ENCODE measurements at places on chromosomes 11 and 22.

DNA sequence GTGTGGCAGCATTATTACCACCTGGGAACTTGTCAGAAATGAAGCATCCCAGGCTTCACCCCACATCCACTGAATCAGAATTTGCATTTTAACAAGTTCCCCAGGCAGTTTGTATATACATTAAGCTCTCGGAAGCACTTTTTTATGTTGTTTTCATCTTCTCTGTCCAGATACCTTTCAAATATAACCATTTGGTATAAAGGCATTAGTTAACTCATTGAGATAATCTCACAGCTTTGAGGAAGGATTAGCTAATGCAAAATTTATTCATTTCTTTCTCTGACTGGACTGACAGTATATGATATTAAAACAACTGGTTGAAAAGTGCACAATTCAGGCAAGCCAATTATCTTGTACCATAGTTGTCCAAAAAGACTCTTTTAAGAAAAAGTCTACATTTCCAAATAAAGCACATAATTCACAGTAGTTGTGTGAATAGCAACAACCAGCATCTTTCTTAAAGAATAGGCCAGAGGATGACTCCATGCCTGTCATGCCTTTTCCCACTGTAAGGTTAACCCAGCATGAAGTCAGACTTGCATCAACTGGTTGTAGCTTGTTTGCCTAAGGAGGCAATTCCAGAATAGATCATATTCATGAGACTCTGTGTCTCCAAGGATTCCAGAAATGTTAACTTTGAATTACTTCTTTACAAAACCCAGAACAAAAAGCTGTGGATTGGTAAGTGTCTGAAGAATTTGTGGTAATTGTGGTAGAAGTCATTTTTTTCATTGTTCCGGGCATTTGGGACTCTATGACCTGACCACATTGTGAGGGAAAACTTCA is 254.3 kb upstream of the SESN3 start:
- no peak for DNase-seq

GRCh38 chr22:45531441-45532234 is 29.0 kb downstream of the FBLN1 start:
- no peak for DNase-seq

DNA sequence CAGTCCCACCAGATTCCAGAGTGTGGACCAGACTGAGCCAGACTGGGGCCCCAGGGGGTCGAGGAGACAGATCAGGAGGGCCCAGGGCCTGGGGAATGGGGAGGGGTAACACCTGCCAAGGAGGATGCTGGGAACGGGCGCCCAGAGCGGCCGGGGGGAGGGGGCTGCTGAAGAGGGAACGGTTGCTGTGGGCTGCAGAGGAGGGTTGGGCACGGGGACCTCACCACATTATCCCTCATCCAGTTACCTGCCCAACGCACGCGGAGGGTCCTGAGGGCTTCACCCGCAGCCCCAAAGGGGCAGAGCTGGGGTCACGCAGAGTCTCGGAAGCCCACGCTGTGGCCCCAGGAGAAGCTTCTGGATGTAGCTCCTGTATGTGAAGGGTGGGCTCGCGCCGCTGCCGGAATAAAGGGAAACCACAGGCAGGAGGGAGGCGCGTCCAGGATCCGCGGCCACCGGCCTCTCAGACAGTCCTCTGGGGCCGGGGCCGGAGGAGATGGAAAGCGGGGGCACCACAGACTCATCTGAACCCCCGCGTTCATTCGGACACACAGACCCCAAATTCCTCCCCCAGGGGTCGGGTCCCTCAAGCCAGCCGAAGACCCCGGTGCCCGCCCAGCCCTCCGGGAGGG is 866 bp upstream of the SELENOO start:
- no peak for DNase-seq

GRCh38 chr11:134604886-134605285 is 192.8 kb upstream of the B3GAT1 start:
- no peak for DNase-seq

- DNase-seq, result peak; percentile 35
Measured at GRCh38 chr11:101860696-101861427, 53.9 kb upstream of the CEP126 start.

DNA sequence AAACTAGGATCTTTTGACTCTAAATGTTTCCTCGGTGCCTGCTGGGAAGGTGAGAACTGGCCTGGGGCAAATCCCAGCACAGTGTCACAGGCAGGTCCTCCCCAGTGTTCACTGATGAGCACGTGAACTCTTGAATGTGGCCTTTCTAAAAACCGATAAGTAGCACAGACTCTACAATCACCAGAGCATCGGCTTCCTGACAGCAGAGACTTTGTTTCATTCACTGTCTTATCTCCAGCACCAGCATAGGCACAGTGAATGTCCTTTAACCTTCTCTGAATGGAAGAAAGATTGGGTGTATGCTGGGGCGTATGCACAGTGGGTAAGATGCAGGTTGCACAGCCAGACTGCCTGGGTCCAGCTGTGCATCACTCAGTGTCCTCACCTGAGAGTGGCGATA is 59.3 kb upstream of the EIF3D start:
- no peak for DNase-seq

GRCh38 chr11:27205779-27206570 is 157.0 kb downstream of the CCDC34 start:
- no peak for DNase-seq

GRCh38 chr11:95363708-95364107 is 132.7 kb upstream of the SESN3 start:
- DNase-seq, result no peak

- no peak for DNase-seq
Measured at GRCh38 chr11:133948711-133949110, 8.1 kb downstream of the IGSF9B start.

GRCh38 chr11:22521226-22521625 is 104.4 kb downstream of the FANCF start:
- no peak for DNase-seq

DNA sequence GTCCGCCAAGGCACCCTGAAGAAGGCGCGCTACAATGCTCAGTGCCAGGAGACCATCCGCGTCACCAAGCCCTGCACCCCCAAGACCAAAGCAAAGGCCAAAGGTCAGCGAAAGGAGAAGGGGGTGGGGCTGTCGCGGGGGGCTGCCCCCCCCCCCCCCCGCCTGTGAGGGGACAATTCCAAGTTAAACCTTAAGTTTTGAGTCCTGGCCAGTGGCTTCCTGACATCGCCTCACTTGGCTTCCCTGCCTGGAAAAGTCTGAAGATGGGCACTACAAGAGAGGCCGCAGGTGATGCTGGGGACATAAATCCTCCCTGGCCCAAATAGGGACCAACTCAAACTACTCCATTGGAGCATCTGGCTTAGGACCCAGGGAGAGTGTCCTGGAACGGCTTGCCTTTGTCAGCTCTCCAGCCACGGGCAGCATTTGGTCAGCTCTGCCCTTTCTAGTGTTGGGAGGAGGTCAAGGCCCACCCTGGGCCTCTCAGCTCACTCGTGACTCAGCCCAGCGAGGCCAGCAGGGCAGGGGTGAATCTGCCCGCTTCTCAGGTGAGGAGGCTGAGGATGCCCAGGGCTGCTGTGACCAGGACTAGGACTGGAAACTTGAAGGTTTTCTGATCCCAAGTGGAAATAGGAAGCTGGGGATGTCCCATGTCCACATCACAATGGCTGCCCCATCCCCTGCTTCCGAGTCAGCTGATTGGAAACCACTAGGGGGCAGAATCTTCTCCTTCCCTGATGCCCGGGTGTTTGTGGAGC is 1.4 kb downstream of the MDK start:
- peak; percentile 44 for DNase-seq

DNA sequence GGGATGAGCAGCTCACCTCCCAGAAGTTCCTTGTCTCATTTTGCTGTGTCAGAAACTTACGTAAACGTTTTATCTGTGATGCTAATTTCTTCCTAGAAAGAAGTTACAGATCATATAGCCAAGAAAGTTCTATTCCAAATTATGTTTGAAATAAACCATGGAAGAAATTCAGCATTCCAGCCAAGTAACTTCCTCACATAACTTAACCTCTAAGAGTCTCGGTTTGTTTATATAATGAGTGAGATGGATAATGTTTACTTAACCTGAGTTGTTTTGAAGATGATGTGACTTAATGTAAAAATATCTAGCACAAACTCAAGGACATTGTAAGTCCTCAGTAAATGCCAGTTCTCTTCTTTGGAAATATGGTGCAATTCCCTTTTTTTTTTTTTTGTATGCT is 8.9 kb upstream of the MUC15 start:
- DNase-seq, result no peak

DNA sequence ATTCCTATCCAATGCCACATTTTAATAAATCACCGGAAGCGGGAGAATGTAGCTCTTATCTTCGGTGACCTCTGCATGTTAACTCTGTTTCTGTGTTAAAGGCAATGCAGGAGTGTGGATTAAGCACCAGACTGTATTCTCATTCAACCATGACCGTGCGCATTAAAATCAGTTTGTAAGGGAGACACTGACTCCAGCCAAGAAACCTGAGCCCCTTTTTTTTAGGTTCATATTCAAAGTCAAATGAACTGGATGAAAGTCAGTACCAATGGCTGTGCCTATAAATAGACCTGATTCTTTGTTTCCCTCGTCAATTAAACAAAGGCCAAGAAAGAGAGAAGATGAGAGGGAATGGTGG is 32.2 kb downstream of the C11orf91 start:
- no peak for DNase-seq

GRCh38 chr22:16847271-16847670 is 22.1 kb upstream of the XKR3 start:
- no peak for DNase-seq

GRCh38 chr11:46951864-46952263 is 15.3 kb downstream of the CSTPP1 start:
- no peak for DNase-seq

DNA sequence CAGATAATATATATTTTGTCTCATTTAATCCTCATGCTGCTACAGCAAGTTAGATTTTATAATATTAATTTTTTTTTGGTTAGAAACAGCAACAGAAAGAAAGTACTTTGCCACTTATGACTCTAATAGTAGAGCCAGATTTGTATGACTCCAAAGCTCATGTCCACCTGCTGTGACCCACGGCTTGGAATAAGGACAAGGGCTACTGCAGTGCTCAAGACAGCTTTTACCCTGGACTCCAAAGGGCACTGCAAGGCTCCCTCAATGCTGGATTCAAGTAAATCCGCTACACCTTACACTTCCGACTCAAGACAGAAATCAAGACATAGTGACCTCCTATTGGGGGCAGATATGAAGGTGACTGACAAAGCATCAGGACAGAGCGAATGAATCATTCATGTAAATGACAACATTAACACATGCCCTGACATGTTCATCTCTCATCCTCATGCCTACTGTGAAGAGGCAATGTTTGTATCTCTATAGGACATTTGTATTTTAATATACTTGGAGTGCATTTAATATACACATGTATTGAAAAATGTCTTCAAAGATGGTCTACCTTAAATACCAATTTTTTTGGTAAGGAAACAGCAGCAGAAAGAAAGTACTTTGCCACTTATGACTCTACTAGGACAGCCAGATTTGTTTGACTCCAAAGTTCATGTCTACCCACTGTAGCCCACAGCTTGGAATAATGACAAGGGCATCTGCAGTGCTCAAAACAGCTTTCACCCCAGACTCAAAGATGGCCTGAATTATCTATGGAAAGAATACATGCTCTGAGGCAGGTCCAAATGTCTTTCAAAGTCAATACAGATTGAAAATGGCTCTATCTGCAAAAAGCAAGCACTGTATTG is 375.6 kb upstream of the CCDC90B start:
- DNase-seq, result no peak

DNA sequence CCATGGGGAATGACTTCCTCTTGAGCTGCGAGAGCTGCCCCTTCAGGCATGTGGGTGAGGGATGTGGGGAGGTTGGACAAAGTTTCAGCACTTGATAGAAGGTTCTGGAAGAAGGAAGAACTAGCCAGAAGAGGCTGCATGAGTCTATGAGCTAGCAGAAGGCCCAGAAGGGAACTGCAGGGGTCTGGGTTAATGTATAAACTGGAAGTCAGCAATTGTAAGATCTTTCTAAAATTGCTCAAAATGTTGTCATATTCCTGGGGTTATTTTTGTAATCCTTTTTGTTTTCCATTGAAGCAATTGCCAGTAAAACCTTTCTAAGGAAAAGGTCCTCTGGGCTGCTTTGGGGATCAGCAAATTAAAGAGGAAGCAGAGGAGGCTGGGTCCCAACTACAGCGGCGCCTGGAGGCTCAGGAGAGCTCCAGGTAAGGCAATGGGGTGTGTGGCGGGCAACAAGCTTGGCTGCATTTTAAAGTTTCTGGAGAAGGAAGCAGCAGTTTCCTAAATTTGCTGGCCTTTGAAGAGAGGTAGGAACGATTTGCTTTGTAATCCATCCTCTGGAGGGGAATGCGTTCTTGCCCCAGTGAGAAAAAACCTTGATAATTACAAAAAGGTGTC is 29.2 kb downstream of the ADAMTS15 start:
- DNase-seq, result no peak

DNA sequence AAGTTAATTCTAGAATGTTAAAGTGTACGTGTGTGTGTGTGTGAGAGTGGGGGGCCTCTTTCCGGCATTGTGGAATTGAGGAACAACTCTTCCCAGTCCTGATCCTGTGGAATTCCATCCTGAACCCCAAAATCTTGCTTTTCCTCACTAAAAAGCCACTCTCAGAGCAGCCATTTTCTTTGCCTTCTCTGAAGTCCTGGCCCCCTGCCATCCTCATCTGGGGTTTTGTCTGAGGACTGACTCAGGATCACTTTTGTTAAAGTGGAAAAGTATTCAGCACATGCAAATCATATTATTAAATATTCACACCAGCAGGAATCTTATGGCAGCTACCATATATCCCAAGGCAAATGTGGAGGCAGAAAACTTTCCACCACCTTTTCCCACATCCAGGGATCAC is 3.8 kb downstream of the SCN4B start:
- DNase-seq, result no peak

DNA sequence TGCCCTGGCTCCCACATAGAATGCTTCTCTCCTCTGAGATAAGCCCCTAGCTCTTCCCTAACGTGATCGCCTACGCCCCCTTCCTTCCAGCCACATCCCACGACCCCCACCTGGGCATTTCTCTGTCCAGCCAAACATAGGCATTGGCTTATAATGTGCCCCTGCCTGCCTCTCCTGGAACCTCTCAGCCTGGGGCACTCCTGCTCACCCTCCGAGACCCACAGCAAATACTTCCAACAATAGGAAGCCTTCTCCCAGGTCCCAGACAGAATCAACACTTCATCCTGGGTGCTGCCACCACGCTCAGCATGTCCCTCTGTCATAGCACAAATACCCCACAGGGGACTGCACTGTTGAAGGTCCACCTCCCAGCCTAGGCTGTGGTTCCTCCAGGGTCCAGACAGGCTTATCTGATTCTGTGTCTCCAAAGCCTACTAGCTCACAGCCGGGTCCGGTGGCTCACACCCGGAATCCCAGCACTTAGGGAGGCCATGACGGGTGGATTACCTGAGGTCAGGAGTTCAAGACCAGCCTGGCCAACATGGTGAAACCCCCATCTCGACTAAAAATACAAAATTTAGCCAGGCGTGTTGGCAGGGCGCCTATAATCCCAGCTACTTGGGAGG is 24.2 kb upstream of the TMPRSS4 start:
- no peak for DNase-seq

All from suppressor macrophage treated with lipopolysaccharide for 4 hours (primary cell).